ENCODE measurements at places on chromosomes 3 and 15. TPM values are rescaled to one million over a fixed set of nuclear protein-coding genes. Genes with fewer than 3 reads are reported as not detected.

The MAP6D1 gene
- 3.4 TPM for total RNA-seq

The NLGN1 gene
- 16.6 TPM for total RNA-seq

DNA sequence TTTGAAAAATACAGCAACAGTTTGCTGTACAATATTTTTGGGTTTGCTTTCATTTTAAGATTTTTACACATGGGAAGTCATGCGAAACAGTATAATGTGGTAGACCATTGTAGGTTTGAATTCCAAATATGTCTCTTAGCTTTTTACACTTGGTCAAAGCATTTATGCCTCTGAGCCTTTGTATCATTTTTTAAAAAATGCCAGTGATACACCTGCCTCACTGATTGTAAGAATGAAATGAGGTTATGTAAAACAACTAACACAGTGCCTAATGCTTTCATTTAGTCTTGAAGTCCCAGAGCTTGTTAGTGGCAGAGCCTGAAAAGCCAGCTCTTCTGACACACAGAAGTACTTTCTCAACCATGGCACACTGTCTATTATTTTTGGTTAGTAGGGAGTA lies 202.0 kb downstream of the UBE2E2 start:
- no peak for ATAC-seq

DNA sequence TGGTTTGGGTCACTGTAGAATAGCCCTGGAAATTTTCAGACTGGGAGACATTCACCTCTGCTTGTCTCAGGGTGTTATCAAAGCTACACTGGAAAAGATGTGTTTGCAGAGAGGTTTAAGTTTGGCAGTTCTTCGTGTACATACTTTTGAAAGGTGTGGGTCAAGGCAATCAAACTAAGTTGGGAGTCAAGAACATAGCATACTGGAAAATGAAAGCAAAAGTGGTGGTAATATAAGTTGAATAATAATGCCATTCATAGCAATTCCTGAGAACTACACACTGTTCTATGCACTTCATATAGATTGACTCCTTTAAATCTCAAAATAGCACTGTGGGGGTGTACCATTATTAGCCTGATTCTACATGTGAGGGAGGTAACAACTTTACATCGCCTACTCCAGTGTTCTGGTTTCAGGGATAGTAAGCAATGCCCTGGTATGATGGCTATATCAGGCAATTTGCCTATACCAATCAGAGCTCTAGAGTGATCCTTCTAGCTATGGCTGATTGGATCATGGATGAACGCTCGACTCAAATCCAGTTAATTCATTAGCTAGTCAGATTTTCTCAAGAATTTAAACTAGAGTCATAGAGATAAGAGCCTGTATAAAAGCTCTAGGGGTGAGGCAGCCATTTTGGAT lies 44.6 kb upstream of the RASGRP1 start:
- ATAC-seq = no peak

DNA sequence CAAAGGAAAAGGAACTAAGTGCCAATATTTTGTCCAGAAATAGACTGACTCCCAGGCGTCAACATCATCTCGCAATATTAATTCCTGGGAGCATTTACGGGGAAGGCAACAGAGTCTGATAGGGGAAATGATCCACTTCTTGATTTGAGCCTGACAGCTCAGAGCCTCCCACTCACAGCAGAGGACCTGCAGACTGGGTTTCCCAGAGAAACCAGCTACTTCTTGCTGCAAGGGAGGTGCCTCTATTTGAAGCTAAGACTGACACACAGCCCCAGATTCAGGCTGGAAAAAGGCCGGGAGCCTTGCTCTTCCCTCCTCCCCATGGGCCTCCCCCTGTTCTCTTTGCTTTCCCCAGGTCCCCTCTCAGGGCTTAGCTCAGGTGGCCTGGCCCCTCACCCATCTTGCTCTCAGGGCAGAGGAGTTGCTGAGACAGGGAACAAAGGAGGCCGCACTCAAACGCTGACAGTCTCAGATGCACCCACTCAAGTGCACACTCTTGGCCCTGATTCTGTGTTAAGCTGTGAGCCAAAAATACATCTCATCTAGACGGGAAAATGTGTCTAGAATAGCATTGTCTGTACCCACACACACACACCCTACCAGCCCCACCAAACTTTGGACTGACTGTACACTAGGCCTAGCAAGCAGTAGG lies 49.8 kb upstream of the DCLK3 start:
- no peak for ATAC-seq

GRCh38 chr15:63073497-63074172 lies 31.1 kb downstream of the TPM1 start:
- ATAC-seq = no peak

DNA sequence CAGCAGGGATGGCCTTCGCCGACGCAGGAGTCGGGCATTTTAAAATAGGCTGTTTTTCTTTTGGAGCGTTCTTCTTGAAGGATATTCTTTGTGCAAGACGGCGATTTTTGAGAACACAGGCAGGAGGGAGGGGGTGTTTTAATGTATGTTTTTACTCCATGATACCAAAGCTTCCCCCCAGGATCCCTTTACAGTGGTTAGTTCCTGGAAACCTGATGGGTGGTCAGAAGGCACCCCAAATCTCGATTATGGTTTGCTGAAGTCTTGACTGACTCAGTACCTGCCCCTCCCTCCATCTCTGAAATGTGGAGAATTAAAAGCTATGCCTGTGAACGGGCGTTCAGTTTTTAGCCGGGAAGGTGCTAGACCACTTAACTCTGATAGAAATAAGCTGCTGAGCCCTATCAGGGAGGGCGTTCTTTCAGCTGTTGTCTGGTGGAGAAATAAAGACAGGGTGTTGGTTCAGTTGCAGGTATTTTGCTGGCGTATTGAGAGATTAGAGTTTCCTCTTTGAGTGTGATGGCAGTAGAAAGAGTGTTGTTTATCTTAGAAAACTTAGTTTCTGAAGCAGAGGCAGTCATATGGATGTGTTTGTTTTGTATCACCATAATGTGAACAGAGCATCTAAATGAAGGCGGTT lies 3.4 kb downstream of the IGF1R start:
- ATAC-seq = no peak

GRCh38 chr3:128348805-128349531 lies 117.7 kb downstream of the DNAJB8 start:
- ATAC-seq = peak; percentile 15

DNA sequence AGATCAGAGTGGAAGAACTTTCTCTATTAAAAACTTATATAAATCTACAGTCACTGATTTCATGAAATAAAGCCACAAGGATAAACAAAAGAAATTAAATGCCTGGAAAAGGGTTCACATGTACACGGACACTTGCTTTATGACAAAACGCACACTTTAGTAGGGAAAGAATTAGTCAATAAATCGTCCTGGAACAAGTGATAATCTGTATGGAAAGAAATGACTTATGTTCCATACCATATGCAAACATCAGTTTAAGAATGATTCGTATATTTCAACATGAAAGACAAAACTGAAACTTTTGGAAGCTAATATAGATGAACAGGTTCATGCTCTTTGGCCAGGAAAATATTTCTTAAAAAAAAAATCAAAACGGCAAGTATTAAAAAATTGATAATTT lies 40.2 kb downstream of the MEF2A start:
- no peak for ATAC-seq
